Effector CD4-positive, alpha-beta T cell (primary cell): ENCODE measurements at places on chromosomes 12 and 14.

DNA sequence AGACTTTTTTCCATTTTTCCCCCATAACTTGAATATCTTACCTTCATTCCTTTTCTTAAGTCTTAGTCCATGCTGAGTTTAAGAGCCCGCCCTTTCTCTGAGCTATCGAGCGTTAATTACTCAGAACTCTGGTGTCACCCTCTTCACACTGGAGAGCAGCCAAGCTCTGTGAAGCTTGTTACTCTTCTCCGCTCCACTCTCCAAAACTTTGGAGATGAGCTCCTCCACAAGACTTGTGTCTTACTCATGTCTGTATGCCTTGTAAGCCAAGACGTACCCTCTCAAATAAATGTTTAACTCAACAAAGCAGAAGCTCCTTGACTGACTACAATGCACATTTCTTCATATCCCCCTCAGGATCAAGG lies 54.7 kb downstream of the DICER1 start:
- DNase-seq, result no peak

GRCh38 chr12:118334939-118335567 lies 37.7 kb downstream of the TAOK3 start:
- DNase-seq, result no peak

- no peak for DNase-seq
Observed at GRCh38 chr14:58238252-58239243, 6.1 kb upstream of the PSMA3 start.

GRCh38 chr14:49447540-49448107 lies 138.6 kb downstream of the RPS29 start:
- DNase-seq, result no peak

- DNase-seq, result peak; percentile 7
Observed at GRCh38 chr14:89349171-89350008, 67.6 kb downstream of the FOXN3 start.

DNA sequence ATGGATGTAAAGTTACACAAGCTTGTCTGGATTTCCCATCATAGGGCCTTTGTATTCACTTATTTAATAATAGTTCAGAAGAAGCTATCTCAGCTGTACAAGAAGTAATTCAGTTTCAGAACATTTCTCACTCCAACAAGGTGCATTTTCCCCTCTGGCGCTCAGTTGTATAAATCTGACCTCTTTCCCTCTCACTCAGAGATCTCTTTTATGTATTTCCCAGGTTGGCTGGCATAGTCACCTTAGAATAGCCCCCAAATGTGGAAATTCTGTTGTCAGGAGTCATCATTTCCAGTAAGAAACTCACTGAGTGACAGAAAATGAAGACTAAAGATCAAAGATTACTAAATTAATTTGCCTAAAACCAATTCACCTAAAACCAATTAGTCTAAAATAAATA lies 11.2 kb downstream of the AJUBA start:
- DNase-seq, result no peak

DNA sequence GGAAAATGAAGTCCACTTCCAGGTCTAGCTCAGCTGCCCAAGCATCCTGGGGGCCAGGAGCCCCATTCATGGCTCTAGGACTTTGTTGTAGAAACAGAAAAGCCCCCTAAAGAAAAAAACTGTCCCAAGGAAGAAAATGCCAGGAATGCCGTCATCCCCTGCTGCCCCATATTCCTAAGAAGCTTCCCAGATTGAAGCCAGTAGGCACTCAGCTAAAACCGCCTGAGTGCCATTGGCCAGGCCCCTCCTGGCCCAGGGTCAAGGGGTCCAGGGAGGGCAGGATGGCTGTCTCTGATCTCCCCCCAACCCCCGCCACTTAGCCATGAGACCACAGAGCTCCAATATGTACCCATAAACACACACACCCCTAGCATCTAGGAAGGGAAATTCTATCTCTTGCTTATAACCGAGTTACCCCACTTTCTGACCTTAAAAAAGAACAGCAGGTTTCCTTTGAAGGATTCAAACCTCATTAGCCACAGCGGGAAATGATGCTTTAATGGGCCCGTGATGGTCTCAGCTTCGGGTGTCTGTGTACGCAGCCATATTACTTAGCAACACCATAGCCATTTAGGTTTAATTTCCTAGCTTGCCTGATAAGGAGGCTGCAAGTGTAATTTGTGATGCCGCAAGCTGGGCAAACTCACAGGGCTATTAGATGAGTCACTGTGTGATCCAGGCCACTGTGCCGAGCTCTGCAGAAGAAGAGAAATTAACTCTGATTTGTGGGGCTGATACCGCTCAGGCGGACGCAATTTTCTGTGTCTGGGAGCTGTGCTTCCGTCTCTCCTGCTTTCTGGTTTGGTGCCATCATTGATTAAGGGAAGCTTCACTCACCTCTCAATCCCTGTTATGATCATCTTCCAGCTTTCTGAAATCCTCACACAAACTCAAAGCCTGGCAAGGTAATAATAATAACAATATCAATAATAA lies 84.2 kb downstream of the GCH1 start:
- no peak for DNase-seq

- DNase-seq, result no peak
Observed at GRCh38 chr14:73749706-73750530, 35.7 kb upstream of the PNMA1 start.
